A549 treated with RU486 at 1 μM for 4 hours (cell line): ENCODE measurements at places on chromosomes 2 and 18. TPM values are rescaled to one million over a fixed set of nuclear protein-coding genes. Genes with fewer than 3 reads are reported as not detected.

The GKN1 gene
- 0.34 to 1.2 TPM (median 0.54 TPM) in 5 replicates for total RNA-seq

The POTEI gene
- total RNA-seq, result not detected in 5 replicates

The HOXD4 gene
- total RNA-seq, result 0.29 to 0.66 TPM (median 0.49 TPM) in 5 replicates

The LBX2 gene
- total RNA-seq, result 2.7 to 4.1 TPM (median 3.4 TPM) in 5 replicates

The TRIM43 gene
- 0.06 TPM in 1 of 5 replicates, not detected in the others for total RNA-seq

The MC4R gene
- total RNA-seq, result not detected in 5 replicates

The GCC2 gene
- total RNA-seq, result 7.3 to 16.8 TPM (median 15.7 TPM) in 5 replicates
